ENCODE measurements at places on chromosomes 12 and 14. TPM values are rescaled to one million over a fixed set of nuclear protein-coding genes. Genes with fewer than 3 reads are reported as not detected.

The TEX52 gene
- total RNA-seq, result not detected

The MEG3 gene
- 49.4 TPM for total RNA-seq

The KSR2 gene
- 0.71 TPM for total RNA-seq

The KRT80 gene
- 38.7 TPM for total RNA-seq

The AQP6 gene
- 0.02 TPM for total RNA-seq

The ZNF10 gene
- 1.0 TPM for total RNA-seq

The KLHDC1 gene
- 0.41 TPM for total RNA-seq

The GNB3 gene
- total RNA-seq, result 1.5 TPM

The CEBPE gene
- total RNA-seq, result not detected

Data from A549 treated with dexamethasone at 1 μM for 4 hours (cell line).